Stimulated activated CD8-positive, alpha-beta memory T cell treated with anti-CD3 and anti-CD28 coated beads, Interleukin-4, amount 100 ng/mL, for 24 hours (primary cell): ENCODE measurements at places on chromosomes 5 and 9.

DNA sequence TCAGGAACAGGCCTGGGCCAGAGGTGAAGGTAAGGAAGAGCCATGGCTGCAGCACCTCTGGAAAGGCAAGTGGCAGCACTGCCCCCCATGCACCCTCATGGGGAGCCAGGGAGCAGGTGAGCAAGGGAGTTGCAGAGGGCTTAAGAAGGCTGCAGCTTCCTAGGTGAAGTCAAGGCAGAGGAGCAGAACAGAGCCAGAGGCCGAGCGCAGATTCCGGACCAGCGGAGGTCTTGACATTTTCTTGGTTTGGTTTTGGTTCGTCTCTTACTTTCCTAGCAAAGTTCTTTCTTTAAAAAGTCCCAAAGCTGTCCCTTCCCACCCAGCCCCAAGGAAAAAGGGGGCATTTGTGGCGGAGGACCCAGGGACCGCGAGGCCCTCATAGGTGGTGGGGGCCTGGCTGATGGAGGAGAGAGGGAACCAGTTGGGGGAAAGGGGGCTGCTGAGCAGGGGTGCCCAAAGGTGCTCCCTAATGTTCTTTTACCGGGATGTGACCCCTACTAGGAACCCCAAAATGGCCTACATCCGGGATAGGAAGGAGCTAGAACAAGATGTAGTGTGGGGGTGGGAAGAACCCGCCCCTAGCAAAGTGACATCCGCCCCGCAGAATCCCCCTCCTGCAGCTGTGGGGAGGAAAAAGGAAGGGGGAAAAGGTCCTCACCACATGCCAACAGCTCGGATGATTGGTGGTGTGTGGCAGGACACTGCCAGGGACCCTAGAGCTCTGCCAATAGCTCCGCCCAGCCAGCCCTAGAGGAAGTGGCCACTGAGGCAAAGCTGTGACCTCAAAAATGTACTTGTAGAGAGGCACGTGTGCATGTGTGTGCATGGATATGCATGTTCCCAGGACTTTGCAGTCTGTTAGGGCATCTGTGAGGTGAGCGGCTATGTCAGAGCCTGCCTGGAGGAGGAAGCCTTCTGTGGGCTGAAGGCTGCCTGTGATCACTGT is 914 bp upstream of the CD72 start:
- DNase-seq: peak; percentile 28

DNA sequence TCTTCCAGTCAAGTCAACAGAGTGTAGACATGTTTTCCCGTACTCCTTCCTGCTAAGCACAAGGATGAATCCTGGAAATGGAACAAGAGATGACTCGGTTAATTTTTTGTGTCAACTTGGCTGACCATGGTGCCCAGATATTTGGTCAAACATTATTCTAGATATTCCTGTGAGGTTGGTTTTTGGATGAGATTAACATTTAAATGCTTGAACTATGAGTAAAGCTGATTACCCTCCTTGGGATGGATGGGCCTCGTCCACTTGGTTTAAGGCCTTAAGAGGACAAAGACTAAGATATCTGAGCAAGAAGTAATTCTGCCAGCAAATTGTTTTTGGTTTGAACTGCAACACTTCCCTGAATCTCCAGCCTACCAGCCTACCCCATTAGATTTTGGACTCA is 338.1 kb upstream of the MSX2 start:
- DNase-seq: no peak

- DNase-seq: no peak
Observed at GRCh38 chr5:11044581-11044980, 283.5 kb upstream of the DAP start.

- no peak for DNase-seq
Observed at GRCh38 chr5:72584466-72584865, 77.3 kb upstream of the ZNF366 start.

DNA sequence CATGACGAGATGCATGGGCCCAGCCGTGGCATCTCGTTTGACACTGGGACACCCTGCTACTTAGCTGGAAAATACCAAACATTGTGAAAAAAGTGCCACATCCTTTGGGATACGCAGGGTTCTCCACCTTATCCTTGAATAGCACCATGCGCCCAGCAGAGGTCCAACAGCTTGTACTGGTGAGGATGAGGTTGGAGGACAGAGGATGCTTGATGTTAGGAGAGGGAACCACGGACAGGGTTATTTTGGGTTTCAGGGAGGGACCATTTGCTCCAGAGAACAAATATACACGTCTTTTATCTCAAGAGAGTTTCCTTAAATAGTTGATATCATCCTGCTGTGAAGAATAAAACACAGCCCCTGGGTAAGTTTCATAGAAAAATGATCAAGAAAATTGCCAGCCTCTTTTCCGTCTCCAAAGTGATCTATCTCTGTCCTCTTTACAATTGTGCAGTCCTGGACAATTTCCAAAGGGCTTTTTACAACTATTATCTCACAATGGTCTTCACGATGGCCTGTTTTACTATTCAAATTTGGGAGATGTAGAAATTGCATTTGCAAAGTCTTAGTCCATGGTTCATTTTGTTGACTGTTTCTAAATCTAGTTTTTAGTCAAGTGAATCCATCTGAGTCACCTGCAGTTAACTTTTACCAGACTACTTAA is 19.9 kb upstream of the FRRS1L start:
- DNase-seq: no peak

- DNase-seq: no peak
Observed at GRCh38 chr9:14722391-14723035, at the start of gene CER1. Gene CER1 (minus strand): TSS chr9:14722733. CDS start chr9:14722672, 61 bp downstream.

- DNase-seq: no peak
Observed at GRCh38 chr5:142080248-142080647, 28.3 kb upstream of the NDFIP1 start.

DNA sequence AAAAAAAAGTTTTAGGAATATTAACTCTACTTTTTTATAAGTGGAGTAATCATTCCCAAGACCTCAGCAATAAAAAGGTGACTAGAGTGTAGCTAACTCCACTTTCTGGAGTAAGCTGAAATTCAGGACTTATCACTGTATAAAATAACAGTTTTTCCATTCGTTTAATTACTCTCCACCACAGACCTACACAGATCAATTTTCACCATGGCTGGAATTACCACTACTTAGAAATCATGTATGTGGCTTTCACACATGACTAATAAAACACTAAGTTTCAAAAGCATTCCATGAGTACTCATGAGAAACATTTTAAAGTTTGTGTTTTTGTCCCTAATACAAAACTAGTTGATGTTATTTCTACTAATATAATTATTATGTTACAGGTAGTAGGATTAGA is 9.9 kb downstream of the PLPP1 start:
- no peak for DNase-seq

- DNase-seq: no peak
Observed at GRCh38 chr9:84136119-84136868, 155.7 kb downstream of the RMI1 start.

DNA sequence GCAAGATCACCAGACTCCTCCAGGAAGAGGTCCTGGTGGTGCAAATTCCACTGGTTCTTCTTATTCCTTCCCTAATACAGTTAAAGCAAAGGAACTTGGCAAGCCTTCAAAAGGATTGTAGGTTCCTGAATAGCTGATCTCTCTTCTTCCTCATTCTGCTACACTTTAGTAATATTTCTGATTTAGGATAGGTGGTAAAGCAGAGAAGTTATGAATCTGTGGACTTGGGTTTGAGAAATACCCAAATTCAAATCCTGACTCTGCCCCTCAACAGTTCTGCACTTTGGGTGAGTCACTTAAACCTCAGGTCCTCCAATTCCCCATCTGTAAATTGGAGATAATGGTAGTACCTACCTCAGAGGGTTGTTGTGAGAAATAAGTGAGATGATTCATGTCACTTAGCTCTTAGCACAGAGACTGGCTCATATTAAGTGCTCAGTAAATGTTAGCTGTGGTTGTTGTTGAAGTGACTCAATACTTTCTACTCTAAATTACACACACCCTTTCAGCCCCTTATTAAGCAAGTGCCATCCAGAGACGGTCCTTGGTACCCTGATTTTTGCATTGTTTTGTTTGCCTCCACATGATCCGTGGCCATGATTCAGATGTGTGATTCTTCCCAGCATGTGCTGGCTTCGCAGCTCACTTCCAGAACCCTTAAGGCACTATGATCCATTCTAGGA is 5.2 kb downstream of the SH3RF2 start:
- no peak for DNase-seq

GRCh38 chr5:171386006-171386671 is 1.5 kb upstream of the NPM1 start:
- DNase-seq: no peak

DNA sequence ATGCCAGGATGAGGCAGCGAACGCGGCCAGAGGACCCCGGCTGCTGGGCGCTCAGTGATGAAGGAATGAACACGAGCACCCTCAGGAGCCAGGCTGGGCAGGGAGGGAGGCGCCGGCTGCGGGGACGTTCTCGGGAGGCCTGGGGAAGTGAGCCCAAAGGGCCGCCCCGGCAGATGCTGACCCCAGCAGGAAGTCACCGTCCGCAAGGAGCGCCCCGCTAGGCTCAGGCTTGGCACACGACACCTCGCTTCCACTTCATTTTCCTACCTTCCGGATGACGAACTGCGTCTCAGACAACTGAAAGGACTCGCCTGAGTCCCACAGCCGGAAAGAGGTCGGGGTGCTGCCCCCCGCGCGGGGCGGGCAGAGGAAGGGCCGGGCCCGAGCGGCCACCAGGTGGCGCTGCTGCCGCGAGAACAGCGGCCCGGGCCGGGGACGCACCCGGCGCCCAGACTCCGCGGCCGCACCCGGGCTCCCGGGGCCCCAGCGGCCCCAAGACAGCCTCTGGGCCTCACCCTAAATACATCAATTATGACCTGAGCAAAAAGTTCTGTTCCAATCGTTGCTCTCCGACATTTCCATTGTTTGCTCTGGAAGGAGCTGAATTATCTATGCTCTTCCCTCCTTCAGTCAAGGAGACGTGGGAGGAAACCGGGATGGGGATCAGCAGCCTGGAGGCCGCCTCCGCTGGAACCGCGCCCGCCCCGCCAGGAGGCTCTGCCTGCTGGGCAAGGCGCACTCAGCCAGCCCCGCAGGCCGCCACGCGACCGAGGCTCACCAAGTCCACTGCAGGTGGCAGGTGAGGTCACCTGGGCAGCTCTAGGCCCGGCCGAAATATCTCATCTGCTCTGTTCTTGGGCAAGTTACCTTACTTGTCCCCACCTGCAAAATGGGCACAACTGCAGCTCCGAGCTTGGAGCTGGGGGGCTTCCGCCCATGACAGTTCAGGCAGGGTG is 107.0 kb downstream of the ZNF354C start:
- peak; percentile 62 for DNase-seq

DNA sequence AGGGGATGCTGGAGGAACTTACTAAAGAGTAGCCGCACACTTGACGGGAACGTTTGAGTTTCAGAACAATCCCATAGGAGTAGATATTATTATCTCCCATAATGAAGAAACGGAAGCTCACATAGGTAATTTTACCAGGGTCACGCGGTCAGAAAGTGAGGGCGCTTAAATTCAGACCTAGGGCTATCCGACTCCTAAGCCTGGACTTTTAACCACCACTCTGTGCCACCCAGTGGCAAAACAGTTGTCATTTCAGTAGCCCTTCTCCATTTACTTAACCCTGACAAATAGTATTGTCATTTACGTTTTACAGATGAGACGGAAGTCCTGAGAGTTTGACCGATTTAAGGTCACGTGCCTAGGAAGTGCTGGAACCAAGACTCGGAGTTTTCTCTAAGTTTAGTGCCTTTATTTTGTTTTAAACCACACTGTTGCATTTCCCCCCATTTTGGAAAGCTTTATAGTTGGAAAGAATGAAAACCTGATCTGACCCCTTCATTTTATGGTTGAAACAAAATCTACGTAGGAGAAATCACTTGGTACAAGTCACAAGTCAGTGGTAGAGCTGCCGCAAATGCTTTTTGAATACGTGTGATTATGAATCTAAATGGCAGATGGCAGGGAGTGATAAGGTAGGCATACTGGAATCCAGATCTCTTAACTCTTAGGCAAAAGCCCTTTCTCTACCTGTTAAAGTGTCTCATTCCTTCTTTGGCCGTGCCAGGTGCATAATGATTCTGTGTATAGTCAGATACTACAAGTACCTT is 650 bp downstream of the MRRF start:
- DNase-seq: peak; percentile 1

- no peak for DNase-seq
Observed at GRCh38 chr5:113320273-113320780, 114.5 kb downstream of the TSSK1B start.

DNA sequence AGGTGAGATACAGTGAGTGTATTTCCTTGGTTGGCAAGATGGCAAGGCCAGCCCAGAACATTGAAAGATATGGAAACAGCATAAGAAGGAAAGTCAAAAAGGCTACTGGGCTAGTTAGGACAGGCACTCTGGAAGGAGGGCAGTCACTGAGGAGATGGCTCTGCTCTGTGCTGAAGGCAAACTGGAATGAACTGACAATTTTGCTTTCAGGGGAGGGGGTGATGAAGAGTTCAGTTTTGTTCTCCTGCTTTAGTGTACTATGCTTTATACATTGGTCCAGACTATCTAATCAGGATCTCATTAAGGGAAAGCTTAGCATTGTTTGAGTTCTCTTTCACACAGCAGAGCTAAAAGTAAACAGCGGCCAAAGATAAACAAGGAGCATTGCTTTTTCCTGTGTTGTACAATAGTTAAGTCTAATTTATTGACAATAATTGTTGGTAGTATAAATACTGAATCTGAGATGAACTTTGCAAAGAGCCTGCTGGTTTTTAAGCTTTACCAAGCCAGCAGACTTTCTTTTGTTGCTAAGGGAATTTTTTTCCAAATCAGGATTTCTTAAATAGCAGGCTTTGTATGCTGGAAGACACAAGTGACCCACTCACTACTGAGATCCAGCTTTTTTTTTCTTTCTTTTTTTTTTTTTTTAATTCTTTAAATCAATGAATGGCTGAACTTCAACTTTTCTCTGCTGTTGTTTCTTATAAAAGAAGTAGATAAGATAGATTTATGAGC is 355.5 kb downstream of the ARRDC3 start:
- DNase-seq: no peak

- DNase-seq: no peak
Observed at GRCh38 chr9:132487351-132487791, 77.4 kb downstream of the CFAP77 start.

GRCh38 chr9:17699615-17700330 is 120.9 kb downstream of the SH3GL2 start:
- no peak for DNase-seq

DNA sequence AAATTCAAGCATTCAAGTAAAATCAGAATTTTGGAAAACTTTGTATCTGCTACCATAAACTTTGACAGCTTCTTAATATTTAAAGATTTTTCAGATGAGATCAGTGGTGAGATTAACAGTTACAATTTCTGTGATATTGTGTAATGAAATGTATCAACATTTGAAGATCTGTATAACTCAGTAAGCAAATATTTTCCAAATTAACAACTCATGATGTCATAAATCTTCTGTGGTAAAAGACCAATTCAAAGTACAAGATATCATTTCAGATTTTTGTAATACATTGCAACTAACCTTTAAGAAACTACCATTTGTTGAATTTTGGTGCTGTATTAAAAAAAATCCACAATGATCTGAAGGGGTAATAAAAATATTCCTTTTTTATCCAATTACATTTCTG is 352.2 kb downstream of the KIAA0825 start:
- no peak for DNase-seq
